ENCODE measurements at places on chromosomes 3 and 15.

- DNase-seq = no peak
Measured at GRCh38 chr3:69462022-69462825, 76.3 kb upstream of the FRMD4B start.

GRCh38 chr3:102673271-102674115 lies 238.7 kb downstream of the ZPLD1 start:
- DNase-seq = no peak

GRCh38 chr3:141875893-141876380 lies 506 bp upstream of the ATP1B3 start:
- no peak for DNase-seq

GRCh38 chr3:67853520-67853919 lies 199.1 kb upstream of the SUCLG2 start:
- DNase-seq = no peak

DNA sequence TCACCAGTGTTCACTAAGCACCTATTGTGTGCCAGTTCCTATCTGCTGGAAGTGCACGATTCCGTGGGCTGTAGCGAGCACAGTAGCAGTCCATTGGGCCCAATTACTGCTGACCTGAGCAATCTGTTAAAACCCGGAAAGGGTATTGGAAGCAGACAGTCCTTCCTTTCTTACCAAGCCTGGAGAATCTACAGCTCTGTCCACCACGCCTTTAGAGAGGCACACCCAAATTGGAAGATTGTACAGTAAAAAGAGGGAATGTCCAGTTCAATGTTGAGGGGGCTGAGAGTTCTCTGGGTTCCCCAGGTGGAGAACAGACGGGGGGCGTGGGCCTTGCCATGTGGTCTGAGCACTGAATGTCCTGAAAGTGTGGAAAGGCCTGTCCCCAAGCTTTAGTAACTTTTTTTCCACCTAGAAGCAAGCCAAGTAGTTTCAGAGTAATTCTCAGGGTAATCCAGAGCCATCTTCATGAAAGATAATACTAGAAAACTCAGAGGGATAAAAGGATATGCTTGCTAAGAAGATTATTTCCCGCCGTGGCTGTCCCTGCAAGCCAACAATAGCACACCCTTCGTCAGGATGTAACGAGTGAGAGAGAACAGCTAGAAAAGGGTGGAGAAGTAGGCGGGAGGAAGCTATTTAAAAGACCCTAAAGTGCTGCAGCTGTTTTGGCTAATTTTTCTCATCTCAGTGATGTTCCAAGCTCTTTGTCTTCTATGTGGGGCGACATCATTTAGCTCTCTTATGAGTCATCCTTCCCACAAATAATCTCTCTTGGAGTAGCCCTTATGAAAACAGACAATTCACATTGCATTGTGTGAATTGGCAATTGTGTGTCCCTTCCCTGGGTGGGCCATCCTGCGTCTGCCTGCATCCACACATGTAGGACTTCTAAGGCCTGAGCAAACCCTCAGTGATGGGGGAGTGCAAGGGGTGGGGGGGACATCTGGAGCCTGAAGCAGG lies 181.0 kb downstream of the ATG7 start:
- DNase-seq = no peak

GRCh38 chr15:85354461-85354860 lies 25.9 kb upstream of the AKAP13 start:
- DNase-seq = no peak

GRCh38 chr3:113668015-113668414 lies 28.4 kb downstream of the USF3 start:
- DNase-seq = no peak

DNA sequence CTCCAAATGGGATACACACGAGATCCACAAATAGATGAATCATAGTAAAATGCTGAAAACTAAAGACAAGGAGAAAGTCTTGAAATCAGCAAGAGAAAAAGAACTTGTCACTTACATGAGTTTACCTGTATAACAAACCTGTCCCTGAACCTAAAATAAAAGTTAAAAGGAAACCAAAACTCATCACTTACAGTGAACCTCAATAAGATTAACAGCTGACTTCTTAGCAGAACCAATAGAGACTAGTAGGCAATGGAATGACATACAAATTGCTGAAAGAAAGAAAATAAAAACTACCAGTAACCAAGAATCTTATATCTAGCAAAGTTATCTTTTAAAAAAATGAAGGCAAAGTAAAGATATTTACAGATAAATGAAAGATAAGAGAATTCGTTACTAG lies 27.4 kb downstream of the SEC22A start:
- no peak for DNase-seq

DNA sequence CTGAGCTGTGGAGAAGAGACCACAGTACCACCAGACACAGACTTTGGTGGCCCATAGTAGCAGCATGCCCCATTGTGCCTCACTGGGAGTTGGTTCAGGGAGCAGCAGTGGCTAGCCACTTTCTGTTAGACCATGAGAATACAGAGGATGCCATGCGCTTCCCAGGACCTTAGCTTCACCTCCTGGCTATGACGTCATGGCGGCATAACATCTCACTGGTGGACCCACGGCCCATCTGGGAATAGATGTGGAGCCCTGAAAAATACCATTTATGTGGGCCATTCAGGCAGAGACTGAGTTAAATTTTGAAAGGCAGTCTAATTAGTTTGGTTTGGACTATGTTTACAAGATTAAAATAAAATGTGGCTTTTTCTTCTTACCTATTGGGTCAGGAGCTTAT lies 55.1 kb upstream of the NMD3 start:
- DNase-seq = no peak

DNA sequence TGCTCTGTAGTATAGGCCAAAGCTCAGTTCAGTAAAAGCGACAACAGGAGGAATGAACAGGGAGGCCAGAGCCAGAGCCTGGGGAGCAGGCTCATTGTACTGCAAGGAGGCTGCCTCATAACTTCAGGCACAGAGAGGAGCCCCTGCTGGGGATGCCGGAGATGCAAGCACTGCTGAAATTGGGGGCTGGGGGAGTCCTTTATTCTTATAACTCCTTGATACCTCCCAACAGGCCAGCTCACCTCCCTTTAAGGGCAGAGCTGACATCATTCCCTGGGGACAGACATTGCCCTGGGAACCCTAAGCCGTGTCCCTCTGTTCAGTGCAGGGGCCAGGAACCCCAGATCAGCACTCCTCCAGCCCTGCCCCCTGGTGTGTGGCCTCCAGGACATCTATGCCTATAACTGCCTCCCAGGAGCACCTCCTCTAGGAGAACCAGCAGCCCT lies 83.8 kb upstream of the MRPS22 start:
- no peak for DNase-seq

- DNase-seq = no peak
Measured at GRCh38 chr15:63274427-63274826, 3.0 kb upstream of the APH1B start.

DNA sequence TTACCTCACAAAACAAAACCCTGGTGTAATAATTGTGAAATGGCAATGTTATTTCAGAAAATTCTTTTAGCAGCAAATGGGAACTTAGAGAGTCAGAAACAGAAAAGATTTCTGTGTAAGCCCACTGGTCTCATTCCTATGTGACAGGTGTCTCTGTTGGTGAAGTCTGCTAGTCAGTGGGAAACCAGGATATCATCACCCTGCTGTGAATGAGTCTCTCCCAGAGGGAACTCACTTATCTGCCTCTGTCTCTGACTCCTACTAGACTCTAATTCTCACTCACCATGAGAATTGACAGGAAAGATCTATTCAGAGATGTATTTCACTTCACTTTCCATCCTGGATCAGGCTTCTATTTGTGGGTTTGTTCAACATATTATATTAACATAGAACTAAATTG lies 266.0 kb downstream of the EPHA3 start:
- no peak for DNase-seq

GRCh38 chr3:179695672-179696313 lies 43.0 kb downstream of the USP13 start:
- DNase-seq = no peak

DNA sequence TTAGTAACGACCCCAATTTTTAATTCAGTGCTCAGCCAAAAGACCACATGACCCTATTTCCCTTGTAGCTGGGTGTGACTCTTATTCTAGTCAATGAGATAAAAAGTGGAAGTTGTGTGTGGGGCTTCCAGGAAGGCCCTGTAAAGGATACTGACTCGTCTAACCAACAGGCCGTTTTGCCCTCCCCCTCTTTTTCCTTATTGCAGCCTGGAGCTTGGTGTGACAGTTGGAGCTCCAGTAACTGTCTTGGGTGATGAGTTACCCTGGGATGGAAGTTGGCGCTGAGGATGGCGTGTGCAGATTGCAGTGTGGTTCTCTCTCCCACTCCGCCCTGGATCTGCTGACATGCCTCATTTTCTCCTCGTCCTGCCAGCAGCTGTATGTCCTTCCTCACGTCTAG lies 209.3 kb upstream of the PROK2 start:
- no peak for DNase-seq

- DNase-seq = no peak
Measured at GRCh38 chr15:90891346-90891949, 7.1 kb downstream of the FES start.

DNA sequence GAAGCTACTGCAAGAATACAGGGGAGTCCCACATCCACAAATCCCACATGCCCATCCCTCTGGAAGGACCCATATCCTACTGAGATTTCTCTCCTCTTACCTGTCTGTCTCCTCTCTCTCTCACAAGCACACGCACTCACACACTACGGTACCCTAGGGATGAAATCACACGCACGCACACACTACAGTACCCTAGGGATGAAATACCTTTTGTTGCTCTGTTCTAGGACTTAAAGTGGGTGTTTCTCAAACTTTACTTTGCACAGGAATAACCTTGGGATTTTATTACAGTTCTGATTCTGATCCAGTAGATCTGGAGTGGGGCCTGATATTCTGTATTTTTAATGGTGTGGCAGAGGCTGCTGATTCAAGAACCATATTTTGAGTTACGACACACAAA lies 622.2 kb upstream of the ZNF385D start:
- no peak for DNase-seq

DNA sequence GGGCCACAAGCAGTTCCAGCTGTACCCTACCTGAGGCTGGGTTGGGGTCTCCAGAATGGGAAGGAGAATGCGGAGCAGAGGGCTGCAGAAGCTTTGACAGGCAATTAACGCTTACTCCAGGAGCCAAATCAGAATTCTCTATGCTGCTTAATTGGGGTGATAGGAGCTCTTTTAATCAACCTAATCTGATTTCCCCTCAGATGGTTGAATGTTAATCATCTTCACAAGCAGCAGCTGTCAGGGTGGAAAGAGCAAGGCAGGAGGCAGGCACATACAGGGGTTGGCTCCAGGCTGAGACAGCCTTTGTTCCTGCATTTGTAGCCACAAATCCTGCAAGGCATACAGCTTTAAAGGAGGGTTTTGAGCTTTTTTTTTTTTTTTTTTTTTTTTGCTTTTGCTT lies 2.6 kb downstream of the CILP start:
- no peak for DNase-seq
